ENCODE measurements at places on chromosomes 4 and X. TPM values are rescaled to one million over a fixed set of nuclear protein-coding genes. Genes with fewer than 3 reads are reported as not detected.

DNA sequence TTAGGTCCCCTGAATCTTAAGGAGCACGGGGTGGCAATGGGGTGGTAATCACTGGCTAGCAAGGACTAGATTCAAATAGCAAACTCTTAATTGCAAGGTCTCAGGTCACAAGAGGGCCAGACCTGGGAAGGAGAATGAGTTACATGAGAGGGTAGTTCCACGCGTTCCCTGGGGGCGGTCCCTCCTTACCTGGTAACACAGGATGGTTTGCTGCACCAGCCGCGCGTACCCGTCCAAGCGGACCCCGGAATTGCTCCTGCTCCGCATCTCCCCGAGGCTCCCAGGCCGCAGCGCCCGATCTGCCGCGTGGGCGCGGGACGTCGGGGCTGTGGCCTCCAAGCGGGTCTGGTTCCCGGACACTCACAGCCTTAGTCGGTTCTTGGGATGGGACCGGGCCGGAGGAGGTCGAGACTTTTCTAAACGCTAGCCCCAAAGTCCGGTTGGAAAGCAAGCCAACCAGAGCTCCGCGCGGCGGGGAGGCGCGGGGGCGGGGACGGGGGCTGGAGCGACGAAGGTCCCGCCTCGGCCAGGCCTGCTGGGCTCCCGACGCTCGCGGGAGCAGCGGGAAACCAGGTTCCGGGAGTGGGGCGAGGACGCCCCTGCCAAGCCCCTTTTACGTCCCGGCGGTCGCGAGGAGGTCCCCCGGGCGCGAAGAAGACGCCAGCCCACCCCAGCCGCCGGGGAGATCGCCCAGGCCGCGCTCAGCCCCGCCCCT is at the start of gene PHKA2:
Gene PHKA2 (minus strand): TSS at position 449 of the 715 bp plus-strand sequence. CDS start 182 bp downstream, at position 267.
- peak; percentile 83 for DNase-seq

GRCh38 chr4:25361253-25361652 is 15.8 kb upstream of the ANAPC4 start:
- no peak for DNase-seq

DNA sequence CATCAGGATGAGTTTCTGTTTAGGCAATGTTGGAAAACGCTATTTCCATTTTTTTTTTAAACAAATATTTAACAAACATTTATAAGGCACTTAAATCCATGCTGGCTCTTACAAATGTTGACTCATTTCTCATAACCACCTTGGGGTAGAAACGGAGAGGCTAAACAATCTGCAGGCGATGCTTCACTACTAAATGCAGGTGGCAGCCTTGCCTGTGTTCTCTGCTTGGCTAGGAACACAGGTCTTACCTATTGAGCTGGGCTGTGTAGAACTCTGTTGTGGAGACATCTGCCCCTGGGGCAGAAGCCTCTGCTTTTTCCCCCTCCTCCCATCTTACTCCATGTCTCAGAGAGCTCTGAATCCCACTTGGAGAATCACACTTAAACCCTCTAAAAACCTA is 1.4 kb upstream of the CXCL1 start:
- DNase-seq, result peak; percentile 53

Gene PRR32
- total RNA-seq, result not detected

Gene SCLT1
- 13.9 TPM for total RNA-seq

All from endodermal cell (in vitro differentiated cells).